Activated CD4-positive, alpha-beta T cell treated with anti-CD3 and anti-CD28 coated beads, Interleukin-2, amount 10 ng/mL, durations not matched to agents 7 days and 5 days (primary cell): ENCODE measurements at places on chromosomes 16 and 17.

DNA sequence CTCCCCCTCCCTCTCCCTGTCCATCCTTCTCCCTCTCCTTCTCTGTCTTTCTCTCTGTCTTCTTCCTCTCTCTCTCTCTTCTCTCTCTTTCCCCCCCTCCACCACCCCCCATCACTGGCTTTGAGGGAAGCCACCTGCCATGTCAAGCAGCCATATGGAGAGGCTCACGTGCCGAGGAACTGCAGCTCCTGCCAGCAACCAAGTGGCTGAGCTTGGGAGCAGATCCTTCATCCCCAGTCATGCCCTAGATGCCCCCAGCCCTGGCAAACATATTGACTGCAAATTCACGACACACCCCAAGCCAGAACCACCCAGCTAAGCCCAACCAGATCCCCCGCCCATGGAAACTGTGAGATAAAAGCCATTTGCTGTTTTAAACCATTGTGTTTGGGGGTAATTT lies 40.9 kb upstream of the RBFOX3 start:
- no peak for DNase-seq

- DNase-seq, result no peak
Measured at GRCh38 chr16:21523411-21524067, 75.8 kb upstream of the METTL9 start.

DNA sequence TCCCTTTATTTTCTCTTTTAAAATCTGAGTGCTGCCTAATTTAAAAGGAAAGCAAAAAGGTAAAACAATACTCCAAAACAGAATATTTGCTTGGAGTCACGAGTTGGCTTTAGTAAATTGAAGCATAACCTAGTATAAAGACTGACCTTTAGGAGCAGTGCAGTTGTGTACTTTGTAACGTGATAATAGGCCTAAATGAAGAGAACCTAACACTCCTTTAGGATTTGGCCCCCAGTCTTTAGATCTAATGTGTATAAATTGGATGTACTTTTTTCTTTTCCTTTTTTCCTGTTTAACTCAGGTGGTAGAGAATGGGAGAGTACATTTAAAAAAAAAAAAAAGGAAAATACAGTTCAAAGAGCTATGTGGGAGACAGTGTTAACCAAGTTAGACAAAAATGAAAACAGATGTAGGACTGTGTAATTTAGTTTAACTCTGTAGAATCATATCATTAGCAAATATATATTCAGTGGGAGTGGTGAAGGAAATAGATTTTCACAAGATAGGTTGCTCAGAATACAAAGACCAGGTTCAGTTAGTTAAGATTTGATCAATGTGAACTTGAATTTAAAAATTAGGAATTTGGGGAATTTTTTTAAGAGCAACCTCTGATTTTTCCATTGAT lies 16.8 kb downstream of the CPD start:
- no peak for DNase-seq

DNA sequence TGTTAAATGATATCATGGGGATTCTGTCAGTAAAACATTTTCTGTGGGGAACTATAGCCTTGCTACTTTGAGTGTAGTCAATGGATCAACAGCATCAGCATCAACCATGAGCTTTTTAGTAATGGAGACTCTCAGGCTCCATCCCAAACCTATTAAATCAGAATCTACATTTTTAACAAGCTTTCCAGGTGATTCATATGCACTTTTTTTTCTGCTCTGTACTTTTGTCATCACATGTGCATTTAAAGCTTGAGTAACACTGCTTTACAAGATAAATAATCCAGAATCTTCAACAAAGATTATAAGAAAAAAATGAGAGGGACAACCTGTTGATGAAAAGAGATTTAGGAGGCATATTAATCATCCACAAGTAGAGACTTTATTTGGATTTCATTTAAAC lies 23.5 kb downstream of the NUP93 start:
- no peak for DNase-seq

DNA sequence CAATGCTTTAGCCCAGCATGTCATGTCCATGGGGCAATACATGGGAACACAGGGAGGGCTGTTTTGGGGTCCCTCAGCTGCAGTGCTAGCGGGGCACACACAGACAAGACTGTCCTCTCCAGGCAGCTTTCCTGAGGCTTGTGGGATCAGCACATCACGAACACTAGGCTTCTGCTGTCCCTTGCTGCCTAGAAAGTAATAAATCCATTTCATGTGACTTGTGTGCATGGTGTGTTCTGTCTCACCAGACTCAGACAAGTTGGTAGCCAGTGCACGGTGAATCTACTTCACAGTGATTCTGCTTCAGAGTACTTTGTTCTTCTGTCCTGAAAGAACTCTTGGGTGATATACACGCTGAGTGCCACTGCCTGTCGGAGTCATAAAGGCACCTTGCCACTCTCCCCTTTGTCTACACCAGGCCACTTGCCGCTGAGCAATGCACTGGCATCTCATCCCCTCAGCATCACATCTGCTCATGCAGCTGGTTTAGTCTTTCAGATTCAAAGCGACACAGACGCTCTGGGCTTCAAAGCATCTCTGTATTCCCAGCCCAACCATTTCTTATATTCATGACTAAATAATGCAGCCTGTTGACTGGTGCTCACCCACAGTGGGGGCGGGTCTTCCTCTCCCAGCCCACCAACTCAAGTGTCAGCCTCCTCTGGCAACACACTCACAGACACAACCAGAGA lies 95.2 kb upstream of the COX10 start:
- no peak for DNase-seq

GRCh38 chr17:79023886-79024771 lies at the start of gene C1QTNF1:
Gene C1QTNF1, plus strand, starts transcription at chr17:79024169. Its CDS starts 19,800 bp downstream, at chr17:79043969.
- DNase-seq, result peak; percentile 26

DNA sequence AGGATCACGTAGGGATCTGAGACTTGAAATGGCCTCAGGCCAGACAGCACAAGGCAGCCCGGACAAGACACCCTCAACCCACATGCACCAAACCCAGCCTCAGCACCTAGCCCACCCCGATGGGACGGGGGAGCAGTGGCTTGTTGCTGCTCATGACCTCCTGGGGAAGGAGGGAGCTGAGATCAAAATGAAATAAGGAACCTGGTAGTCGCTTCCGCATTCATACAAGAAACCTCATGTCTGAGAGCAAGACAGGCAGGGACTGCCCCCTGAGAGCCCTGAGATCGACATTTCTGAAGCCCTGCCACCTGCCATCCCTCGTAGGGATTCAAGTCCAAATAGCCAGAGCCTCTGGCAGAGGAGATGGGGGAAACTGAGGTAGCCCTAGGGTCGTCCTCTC lies 5.7 kb upstream of the CEP131 start:
- DNase-seq, result no peak

- no peak for DNase-seq
Measured at GRCh38 chr17:2452216-2452750, 51.4 kb upstream of the MNT start.

- no peak for DNase-seq
Measured at GRCh38 chr17:12081720-12082119, 61.0 kb downstream of the MAP2K4 start.

- DNase-seq, result no peak
Measured at GRCh38 chr17:31724619-31725018, 134.4 kb downstream of the COPRS start.

DNA sequence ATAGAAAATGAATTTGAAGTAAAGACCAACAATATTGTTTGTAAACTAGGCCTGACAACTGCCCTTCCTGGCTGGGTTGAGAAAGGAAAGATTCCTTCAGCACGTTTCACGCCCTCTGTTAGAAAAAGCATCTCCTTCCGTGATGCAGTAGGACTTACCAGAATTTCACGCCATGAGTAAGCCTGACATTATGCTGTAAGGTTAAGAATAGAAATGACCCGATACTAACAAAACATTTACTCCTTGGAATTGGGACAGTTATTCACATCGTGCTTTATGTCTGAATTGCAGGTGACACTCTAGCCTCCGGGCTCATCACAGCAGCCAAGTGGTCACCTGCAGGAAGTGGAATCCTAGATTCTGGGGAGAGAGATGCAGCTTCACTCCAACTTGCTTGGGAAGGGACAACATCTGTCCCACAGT lies 17.5 kb downstream of the MARCHF10 start:
- DNase-seq, result no peak
